ENCODE measurements at places on chromosomes 13 and 19.

GRCh38 chr13:31499274-31499673, 240.1 kb upstream of the RXFP2 start:
- DNase-seq = no peak

- no peak for DNase-seq
Observed at GRCh38 chr19:33508941-33509614, 12.5 kb downstream of the PEPD start.

- no peak for DNase-seq
Observed at GRCh38 chr19:14683439-14683838, 6.4 kb upstream of the ZNF333 start.

DNA sequence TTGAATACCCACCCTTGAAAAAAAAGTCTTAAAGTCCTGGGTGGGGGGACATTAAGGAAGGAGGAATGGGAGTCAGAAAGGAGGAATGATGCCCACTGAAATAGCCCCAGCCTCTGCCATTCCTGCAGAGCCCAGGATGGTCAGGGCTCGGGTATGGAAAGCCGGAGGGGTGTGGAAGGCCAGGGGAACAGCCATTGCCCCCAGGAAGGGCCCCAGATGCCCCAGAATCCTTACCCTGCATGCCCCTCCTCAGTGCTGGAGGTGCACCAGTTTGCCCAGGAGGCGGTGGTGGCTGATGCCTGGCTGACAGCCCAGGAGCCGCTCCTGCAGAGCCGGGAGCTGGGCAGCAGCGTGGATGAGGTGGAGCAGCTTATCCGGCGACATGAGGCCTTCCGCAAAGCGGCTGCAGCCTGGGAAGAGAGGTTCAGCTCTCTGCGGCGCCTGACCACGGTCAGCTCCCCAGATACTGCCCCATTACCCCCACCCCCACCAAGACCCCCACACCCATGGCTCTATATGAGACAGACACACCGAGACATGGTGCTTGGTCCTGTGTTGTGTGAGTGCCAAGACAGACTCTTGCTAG, 10.7 kb upstream of the SHKBP1 start:
- DNase-seq = no peak

DNA sequence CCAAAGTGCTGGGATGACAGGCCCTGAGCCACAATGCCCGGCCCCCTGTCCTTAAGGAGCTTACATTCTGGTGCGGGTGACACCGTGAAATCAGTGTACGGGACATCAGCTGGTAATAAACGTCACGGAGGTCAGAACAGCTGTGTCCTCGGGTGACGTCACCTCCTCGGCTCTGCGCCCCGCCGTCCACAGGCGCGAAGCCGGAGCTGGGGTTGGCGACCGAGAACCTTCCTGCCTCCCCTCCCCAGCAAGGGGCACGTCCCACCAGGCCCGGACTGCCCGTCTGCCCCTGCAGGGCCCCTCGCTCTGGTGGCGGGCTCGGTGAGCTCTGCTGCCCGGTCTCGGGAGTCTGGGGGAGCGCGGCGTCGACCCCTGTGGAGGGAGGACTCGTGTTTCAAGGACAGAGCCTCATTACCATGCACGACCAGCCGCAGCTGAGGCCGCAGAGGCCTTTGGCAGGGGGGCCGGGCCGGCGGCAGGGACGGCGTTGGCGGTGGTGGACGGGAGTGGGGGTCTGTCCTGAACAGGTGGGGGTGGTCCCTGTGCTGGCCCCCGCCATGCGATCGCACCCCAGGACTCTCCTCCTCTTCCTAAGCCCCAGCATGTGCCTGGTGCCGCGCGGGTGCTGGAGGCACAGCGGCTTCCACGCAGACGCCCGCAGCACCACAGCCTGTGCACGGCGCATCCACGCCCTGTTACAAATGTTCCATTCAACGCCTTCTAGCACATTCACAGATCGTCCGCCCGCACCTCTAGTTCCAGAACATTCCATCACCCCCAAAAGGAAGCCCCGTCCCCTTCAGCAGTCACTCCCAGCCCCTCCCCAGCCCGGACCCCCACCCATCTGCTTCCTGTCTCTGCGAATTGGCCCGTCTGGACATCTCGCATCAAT, 5.4 kb downstream of the LINGO3 start:
- no peak for DNase-seq

- DNase-seq = no peak
Observed at GRCh38 chr19:13619203-13619632, 112.9 kb upstream of the CACNA1A start.

- no peak for DNase-seq
Observed at GRCh38 chr19:35347171-35347929, at the start of gene FFAR1. Gene FFAR1, plus strand, starts transcription at chr19:35347902. Its CDS starts 3,650 bp downstream, at chr19:35351552.

- DNase-seq = no peak
Observed at GRCh38 chr13:29402166-29402636, 193.3 kb downstream of the SLC7A1 start.

DNA sequence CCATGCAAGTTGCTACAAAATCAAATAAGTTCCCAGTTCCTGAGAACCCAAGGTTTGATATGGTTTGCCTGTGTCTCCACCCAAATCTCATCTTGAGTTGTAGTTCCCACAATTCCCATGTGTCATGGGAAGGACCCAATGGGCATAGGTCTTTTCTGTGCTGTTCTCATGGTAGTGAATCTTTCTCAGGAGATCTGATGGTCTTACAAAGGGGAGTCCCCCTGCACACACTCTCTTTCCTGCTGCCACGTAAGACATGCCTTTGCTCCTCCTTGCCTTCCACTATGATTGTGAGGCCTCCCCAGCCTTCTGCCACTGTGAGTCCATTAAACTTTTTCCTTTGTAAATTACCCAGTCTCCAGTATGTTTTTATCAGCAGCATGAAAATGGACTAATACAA, 28.5 kb upstream of the TSHZ3 start:
- DNase-seq = no peak

DNA sequence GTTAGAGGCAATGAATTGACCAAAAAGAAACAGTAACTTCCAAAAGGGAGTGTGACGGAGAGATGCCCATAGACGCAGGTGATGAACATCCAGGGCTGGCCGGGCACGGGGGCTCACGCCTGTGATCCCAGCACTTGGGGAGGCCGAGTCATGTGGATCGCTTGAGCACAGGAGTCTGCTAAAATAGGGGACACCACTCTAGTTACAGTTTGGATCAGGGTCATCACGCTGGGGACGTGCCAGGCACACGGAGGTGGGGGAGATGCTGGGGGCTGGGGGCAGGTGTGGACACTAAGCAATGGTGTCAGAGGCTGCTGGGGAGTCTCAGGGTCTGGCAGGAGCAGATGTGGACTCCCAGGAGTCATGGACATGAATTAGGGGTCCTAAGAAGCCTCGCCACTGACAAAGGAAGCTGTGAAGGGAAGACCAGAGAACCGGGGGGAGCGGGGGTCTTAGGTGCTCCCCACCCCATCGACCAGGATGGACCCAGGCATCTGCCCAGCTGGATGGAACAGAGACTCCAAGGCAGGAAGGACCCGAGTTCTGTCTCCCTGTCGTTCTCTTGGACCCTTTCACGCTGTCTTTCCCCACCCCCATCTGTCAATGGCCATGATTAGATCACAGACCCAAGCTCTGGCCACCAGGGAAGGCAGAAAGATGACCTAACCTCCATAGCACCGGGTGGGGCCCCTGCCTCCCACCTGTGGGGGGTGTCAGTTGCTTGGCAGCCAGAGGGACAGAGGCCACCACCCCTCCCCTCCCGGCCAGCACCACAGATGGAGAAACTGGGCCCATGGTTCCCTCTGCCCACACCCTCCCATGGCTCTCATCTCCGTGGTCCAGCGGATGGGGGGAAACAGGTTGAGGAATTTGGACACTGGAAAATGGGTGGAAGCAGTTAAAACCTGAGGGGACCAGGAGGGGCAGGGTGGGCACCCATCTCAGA, 19.6 kb downstream of the CCDC8 start:
- DNase-seq = no peak

- no peak for DNase-seq
Observed at GRCh38 chr19:19410553-19411550, 5.4 kb downstream of the GATAD2A start.

- DNase-seq = no peak
Observed at GRCh38 chr13:103031332-103031873, 34.8 kb downstream of the SLC10A2 start.

- no peak for DNase-seq
Observed at GRCh38 chr19:18379803-18380747, 5.9 kb upstream of the GDF15 start.

DNA sequence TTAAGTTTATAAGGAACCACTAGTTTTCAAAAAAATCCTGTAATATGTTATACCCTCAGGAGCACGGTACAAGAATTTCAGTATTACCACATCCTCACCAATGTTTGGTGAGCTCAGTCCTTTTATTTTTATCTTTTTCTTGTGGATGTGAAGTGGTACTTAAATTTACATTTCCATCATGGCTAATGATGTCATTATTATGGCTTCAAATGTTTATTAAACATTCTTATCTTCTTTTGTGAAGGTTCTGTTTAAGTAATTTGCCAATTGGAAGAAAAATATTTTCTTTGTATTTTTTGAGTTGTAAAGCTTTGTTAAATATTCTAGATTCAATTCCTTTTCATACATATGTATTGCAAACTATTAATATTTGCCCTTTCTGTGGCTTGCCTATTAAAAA, 291.0 kb downstream of the ENOX1 start:
- DNase-seq = no peak

DNA sequence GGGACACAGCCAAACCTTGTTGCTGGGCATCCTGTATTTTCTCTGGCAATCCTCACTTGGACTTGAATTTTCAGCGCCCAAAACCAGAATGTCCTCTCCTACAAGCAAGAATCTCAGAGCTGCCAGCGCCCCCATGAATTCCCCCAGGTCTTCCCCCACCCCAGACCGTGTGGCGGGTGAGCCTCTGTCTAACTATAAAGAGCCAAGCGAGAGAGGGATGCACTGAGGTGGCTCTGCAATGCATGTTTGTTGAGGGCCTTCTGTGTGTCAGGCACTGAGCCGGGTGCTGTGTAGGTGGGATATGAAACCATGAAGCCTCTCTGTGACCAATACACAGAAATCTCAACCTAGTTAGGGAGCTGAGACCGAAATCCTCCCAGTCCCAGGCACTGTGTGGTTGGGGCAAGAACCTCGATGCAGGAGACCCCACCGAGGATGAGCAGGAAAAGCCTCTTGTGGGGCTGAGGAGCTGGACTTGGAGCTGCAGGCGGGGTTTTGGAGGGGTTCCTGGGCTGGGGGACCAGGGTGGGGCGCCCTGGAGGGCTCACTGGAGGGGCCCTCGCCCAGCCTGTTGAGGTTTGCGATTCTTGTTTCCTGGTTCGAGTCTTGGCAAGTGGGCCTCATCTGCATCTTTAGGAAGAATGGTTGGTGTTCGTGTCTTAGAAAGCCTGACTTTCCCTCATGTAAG, 12.4 kb upstream of the PROZ start:
- no peak for DNase-seq

DNA sequence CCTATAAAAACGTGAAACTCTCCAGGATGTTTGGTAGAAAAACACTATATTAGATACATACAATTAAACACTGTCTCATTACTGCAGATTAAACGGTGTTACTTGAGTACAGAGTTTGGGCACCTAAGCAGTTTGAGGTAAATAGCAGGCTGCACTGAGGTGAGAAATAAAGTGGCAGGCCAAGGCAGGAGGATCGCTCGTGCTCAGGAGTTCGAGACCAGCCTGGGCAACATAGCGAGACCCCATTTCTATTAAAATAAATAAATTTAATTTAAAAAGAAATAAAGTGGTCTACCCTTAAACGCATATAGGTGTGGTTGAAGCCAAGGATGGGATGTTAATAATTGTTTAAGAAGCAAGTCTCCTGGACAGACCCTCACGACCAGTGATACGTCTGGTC, 1.2 kb downstream of the PSPC1 start:
- no peak for DNase-seq

DNA sequence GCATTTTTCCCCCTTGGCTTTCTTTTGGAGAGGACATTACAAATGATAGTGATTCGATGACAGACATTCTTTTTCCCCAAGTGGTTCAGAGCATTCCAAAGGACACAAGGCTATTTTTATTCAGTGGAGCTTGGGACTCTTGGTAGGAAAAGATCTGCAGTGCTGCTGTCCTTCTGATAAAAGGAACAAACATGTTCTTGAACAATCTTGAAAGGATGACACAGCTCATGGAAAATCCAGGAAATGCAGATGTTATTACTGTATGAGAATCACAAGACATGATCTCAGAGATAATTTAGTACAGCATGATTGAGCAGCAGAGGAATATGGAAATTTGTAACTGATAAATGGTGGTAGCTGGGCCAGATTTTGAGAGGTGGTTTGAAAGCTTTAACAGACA, 96.2 kb upstream of the RFC3 start:
- DNase-seq = no peak

DNA sequence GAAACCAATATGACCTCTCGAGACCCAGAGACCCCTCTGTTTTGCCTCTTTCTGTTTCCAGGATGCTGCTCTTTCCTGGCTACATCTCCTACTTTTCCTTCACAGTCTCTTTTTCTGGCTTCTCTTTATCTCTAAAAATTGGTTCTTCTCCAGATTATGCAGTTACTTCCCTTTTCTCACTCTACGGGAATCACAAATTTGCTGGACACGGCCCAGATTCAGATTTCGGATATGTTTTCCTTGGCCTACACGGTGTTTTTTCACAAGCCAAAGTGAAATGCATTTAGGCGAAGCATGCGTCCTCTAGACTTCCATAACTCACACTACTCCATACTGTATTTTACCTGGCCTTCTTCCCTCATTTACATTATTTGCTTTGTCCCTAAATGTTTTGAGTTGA, 214.7 kb upstream of the MIR17HG start:
- no peak for DNase-seq

- no peak for DNase-seq
Observed at GRCh38 chr13:109919715-109920375, 133.5 kb upstream of the IRS2 start.

DNA sequence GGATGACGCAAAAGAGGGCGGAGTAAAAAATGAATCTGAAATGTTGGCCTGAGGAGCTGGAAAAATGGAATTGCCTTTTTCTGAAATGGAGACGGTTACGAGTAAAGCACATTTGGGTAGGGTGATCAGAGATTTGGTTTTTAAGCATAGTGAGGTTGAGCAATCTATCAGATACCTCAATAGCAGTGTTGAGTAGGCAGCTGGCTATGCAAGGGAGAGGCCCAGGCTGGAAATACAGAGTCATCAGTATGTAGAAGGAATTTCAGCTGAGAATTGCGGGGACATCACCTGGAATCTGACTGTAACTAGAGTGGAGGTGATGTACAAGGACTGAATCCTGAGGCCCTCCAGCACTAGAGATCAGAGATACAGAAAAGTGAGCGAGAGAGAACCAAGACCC, 224.8 kb downstream of the LMO7 start:
- no peak for DNase-seq

DNA sequence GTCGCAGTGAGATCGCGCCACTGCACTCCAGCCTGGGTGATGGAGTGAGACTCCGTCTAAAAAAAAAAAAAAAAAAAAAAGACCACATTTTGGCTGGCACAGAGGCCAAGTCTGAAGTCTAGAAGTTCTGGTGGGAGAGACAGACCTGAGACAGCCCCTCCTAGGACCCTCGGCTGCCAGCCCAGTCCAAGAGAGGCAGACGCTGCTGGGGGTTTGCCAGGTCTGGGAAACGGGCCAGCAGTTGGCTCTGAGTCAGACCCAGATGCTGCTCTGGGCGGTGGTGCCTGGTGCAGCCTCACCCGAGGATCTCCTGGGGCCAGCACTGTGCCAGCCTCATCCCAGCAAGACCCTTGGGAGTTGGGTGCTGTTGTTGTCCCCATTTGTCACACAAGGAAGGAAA, 5.8 kb downstream of the FCHO1 start:
- DNase-seq = no peak

GRCh38 chr13:102830646-102831045, 15.2 kb upstream of the ERCC5 start:
- DNase-seq = no peak
